ENCODE measurements at places on chromosomes 5 and 9.

DNA sequence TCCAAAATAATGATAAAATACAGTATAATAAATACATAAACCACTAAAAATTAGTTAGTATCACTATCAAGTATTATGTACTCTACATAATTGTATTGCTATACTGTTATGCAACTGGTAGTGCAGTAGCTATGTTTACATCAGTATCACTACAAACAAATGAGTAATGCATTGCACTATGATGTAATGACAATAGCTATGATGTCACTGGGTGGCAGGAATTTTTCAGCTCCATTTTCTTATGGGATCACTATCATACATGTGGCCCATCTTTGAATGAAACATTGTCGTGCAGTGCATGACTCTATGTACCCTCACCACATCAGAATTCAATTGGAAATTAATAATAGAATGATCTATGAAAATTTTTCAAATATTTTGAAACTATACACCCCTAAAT is 201.3 kb downstream of the MPDZ start:
- no peak for DNase-seq

DNA sequence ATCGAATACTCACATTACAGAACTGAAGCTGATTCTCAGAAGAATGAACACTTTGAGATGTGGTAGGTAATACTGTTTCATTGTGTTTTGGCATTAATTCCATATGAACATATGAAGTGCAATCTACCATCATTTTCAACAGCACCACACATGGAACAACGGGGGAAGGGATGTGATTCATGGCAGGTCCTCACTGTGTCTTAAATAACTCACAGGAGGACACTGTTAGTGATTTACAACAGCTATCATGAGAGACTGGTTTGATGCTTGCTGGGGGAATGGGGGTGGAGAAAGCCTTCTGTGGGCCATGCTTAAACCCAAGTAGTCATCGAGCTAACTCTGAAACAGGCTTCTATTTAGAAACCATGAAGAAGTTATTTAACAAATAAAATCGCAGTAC is 232.9 kb downstream of the SPOCK1 start:
- no peak for DNase-seq

DNA sequence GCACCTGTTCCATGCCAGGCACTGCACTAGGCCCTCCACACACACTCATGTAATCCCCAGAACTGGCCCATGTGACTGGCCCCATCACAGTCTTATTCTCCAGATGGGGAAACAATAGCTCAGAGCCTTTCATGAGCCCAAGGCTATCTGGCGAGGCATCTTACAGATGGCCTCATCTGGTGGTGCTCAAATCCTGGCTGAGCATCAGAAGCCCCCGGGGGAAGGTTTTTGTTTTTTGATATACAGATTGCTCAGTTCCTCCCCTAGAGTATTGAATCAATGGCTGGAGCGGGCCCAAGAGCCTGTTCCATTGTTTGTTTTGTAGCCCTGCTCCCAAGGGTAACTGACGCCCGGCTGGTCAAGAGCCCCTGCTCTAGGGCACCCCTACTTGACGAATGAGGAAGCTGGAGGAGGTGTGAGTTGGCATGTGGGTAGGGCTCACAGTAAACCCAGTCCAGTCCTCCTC is 145.3 kb upstream of the RAPGEF1 start:
- no peak for DNase-seq

GRCh38 chr5:110634475-110634874 is 92.0 kb downstream of the TMEM232 start:
- no peak for DNase-seq

DNA sequence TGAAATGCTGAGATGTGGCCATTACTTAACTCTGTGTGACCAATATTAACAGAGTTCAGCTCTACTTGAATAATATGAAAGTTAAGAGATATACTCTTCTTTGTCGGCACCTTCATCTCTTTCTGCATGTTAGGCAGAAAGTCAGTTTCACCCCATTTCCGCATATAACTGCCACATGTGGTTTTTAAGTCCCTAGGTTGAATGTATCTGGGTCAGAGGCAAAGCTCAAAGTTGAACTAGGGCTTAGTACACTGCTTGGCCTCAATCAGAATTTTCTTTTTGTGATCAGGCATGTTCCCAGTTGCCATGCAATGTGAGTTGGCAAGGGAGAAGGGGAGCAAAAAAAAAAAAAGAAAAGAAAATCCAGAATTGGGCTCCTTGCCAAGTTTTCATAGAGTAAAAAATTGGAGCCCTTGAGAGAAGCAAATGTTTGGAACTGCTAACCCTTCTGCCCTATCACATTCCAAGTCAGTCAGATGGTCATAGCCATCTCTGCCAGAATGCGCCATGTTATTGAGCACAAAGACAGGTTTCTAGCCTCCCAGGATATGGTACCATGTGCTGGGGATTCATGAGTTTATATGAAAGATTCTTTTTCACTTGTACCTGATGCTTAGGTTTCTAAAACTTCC is 251.2 kb upstream of the RORB start:
- no peak for DNase-seq

- no peak for DNase-seq
These were observed 20.0 kb downstream of the ANKRA2 start for GRCh38 chr5:73545403-73545779.

- no peak for DNase-seq
These were observed 8.4 kb downstream of the PPP1R26 start for GRCh38 chr9:135488013-135488330.

DNA sequence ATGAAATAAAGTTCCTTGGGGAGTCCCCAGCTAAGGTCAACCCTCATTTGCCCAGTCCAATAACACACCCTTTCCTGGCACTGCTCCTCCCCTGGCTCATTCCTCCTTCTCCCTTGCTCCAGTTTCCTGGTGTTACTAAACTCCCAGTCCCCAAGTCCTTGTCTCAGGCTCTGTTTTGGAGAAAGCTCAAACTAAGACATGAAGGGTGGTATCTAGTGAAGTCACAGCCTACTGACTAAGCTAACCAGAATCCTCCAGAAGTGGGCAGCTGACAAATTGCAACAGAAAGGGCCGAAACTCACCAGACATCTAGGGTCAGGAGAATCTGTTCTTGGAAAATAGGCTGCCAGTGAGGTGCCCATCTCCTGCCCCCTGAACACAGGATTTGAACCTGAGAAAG is 118.7 kb upstream of the NEK6 start:
- no peak for DNase-seq

- no peak for DNase-seq
These were observed 2.7 kb upstream of the ITK start for GRCh38 chr5:157177953-157178352.

- no peak for DNase-seq
These were observed 61.5 kb downstream of the RAI14 start for GRCh38 chr5:34717426-34718327.

DNA sequence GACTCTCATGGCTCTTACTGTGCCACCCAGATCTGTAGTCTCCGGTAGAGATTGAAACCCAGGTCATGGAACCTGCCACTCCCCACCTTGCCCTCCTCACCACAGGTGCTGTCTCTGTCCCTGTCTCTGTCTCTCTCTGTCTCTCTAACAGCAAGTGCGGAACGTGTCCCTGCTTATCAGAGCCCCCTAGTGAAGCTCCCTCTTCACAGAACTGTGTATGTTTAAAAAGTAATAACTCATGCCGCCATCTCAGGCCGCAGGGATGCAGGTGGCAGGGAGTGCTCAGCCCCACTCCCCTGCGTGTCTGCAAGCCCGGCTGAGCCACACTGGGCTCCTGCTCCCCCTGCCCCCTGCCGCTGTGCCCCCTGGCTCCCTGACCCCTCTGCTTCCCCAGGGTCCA is 43.8 kb downstream of the UNC5A start:
- DNase-seq, result no peak

GRCh38 chr5:168669156-168669555 is 90.0 kb upstream of the PANK3 start:
- no peak for DNase-seq
